ENCODE measurements at places on chromosomes 1 and 21.

- DNase-seq, result no peak
Measured at GRCh38 chr1:36115931-36116330, 9.1 kb downstream of the COL8A2 start.

- DNase-seq, result no peak
Measured at GRCh38 chr1:19478322-19478721, 7.0 kb downstream of the CAPZB start.

- no peak for DNase-seq
Measured at GRCh38 chr1:103576065-103576464, 4.7 kb downstream of the AMY2B start.

GRCh38 chr1:219692981-219693380, 80.1 kb upstream of the ZC3H11B start:
- no peak for DNase-seq

All from glomerular endothelial cell (primary cell).